Stimulated activated CD4-positive, alpha-beta T cell treated with anti-CD3 and anti-CD28 coated beads, Interleukin-1b, Interleukin-23, amount 100 ng/mL, for 1 hour (primary cell): ENCODE measurements at places on chromosomes 5 and 9.

- DNase-seq = no peak
Measured at GRCh38 chr5:169050146-169050571, 250.8 kb downstream of the SLIT3 start.

DNA sequence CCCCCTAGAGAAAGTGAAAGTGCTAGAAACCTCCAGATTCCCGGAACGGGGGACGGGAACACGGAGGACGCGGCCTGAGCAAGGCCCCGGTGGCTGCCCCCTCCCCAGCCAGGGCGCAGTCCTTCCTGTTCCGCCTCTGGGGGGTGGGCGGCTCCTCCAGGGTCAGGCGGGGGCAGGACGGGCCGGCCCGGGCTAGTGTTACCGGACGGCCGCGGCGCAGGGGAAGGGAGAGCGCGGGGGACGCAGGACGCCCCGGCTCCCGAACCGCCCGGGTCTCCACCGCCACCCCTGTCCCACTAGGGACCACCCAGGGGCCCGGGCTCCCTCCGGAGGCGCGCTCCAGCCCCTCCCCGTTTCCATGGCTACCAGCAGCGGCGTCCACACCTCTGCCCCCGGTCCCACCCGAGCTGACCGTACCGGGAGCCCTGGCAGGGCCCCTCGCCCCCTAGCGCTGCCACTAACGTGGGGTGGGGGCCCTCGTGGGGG is 579 bp downstream of the SLC12A7 start:
- DNase-seq = no peak

DNA sequence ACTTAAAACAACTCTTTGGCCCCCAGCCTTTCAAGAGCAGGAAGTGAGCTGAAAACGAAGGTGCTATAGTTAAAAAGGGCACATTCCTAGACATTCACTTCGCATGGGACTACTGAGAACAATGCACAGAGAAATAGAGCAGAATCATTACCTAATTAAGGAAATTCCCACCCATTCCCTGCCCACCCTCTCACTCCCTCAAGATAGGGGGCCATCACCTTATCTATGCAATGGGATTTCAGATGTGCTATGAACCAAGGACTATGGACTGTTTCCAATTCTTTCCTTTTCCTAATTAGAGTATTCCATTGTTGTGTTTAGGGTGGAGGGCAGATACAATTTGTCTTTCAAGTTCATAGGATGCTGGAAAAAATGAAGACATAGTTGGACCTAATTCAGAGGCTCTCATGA is 476.8 kb downstream of the CETN3 start:
- DNase-seq = no peak

GRCh38 chr9:69018737-69019136 is 4.8 kb upstream of the PRKACG start:
- DNase-seq = no peak

GRCh38 chr9:84807870-84808390 is 138.4 kb downstream of the NTRK2 start:
- DNase-seq = no peak

DNA sequence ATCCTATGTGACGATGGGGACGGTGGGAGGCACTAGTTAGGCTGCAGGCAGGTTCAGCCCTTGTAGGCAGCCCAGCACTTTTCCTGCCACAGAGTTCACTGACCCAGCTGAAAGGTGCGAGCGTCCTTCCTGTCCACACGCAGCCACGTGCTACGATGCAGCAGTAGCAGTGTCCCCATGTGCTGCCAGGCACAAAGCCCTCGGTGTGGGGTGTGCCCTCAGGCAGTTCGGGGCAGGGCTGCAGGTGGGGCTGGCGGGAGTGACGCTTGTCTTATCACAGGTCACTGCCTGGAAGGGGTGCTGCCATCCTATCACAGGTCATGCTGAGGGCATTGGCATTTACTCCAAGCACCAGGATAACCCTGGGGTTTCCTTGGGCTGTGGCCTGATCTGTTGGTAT is 46.8 kb upstream of the CLPTM1L start:
- DNase-seq = no peak

DNA sequence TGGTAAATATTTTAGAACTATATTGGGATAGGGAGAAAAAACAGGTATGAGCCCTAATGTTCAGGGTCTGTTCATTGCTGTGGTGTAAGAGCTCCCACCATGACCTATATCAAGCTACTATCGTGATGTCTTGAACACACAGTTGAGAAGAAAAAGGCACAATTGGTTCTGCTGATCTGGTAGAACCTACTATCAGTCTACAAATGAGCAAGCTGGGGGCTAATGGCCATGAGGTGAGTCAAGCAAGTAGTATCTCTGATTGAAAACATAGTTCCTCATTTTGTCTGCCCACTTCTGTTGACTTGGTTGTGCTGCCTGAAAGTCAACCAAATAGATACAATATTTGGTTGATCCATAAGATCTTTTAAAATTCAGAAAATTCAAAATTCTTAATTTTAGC is 1026.3 kb downstream of the CDH12 start:
- no peak for DNase-seq

GRCh38 chr5:158060212-158060611 is 201.3 kb upstream of the CLINT1 start:
- no peak for DNase-seq

DNA sequence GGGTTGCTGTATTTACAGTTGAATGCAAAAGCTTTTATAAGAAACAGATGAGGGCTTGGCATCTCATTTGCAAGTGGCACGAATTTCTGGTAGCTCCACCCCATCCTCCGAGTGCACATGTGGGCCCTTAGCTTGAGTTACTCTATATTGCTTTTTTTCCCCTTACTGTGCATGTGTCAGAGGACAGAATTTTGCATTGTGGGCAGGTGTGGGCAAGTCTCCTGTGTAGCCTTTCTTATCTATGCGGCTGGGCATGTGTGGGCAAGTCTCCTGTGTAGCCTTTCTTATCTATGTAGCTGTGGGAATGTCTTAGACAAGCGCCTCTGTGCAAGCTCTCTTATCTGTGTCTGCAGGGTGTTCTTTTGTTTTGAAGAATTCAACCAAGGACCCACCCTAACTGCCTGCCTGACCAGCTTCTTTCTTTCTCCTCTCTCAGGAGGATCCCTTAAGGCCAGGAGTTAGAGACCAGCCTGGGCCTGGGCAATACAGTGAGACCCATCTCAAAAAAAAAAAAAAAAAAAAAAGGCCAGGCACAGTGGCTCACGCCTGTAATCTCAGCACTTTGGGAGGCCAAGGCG is 34.1 kb upstream of the SIL1 start:
- DNase-seq = no peak

DNA sequence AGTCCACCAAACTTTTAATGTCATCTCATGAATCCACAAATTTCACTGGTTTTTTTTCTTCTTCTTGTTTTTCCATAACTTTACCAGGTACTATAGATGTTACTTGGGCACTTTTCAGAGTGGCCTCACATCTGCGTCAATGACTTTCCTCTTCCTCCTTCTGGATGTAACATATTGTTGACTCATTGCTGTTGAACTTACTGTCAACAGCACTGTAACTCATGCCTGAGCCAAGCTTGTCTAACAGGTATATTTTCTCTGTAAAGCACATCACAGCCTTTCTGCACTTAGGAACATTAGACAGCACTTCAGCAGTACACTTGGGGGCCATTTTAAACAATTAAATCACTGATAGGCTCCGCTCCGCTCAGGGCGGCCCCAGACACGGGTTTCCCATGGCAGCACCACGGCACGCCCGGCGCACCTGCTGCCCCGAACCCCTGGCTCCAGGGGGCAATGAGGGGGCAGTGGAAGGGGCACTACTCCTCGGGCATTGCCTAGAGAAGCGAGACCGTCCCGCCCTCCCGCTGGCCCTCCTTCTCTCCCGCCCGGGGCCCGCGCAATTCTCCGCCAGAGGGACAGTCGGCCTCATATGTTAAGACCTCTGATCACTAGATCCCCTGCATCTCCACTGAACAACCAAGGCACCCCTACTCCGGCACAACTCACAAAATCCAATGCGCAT is 41.9 kb upstream of the SPATA31C2 start:
- no peak for DNase-seq

- no peak for DNase-seq
Measured at GRCh38 chr5:80302636-80303035, 17.2 kb upstream of the SPZ1 start.

DNA sequence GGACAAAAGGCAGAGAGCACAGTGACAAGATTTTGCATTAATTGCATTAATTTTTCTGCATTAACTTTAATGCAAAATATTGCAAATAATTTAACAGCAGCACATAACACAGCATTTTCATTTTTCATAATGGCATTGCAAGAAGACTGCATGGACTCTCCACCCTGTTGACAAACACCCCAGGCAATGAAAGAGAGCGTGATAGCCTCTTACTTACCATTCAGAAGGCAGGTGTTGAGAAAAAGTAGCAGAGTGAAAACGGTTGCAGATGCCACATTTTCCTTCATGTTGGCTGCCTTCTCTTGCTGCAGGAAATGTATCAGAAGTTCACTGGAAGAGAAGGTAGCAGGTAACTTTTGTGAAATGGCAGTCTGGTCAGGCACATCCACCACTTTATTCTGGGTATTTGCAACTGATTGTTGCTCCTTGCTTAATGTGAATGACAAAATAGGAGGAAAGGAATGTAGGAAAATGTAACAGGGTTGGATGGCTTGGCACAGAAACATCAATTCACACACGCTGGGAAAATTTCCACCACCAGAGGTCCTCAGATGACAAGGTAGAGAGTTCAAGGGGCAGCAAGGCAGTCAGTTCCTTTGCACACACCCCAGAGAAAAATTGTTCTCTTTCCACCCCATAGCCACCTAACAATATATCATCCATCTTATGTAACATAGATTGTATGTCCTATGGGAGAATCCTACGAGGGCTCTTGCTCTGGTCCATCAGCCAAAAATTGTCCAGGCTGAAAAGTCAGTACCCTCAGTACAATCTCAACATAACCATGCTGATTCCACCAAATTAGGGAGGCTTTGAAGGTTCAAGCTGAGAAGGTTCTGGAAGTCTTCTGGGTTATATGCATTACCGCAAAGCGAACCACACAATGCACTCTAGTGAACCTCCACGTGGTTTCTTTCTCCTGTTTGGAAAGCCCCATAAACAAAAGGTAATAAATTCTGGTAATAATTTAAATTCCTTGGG is 41.9 kb upstream of the AGXT2 start:
- peak; percentile 11 for DNase-seq

GRCh38 chr5:74766418-74766848 is 484 bp downstream of the GFM2 start:
- no peak for DNase-seq

DNA sequence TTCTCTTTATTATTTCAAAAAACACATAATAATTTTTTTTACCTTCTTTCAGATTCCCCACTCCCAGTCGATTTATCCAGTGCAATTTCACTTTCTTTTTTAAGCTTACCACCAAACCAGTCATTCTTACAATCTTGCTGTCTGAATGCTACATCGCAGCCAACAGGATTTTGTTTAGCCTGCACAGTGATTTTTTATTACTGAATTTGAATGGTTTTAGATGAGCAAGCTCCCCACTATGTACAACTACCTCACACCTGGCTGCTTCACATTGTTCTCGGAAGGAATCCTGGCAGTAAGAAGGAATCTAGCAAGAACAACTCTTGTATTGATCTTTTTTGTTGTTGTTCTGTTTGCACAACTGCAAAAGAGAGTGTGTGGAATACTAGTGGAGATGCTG is 668.1 kb upstream of the WWC1 start:
- no peak for DNase-seq

DNA sequence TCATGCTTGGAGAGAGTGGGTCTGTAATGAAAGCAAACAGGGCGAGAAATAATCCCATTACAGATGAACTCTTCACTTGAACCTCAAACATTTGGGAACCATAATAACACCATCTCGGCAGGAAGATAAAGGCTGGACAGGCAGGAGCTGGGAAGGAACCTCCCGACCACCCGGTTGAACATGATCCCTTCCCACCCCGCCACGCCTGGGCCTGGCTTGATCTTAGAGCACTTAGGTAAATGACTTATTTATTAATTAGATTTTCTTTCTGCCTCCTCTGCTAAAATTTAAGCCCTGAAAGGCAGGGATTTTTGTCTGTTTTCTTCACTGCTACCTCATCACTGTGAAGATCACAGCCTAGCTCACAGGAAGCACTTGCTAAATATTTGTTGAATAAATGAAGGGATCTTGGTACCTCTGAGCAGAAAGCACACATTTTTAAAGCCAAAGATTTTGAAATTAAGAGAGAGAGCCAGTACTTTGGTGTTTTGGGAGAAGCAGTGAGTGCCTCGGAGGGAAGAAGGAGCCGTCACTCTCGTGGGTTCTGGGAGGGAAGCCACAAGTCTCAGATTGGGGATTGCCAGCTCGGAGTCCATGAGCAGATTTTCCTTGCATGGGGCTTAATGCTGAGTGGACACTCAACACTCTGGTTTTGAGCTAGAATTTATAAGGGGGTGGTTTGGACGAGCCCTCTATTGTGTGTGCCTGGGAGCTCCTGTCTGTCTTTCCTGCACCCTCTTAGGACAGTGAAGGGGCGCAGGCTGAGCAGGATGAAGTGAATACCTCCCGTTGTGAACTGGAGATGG is 133.3 kb downstream of the MACROH2A1 start:
- DNase-seq = no peak

- DNase-seq = no peak
Measured at GRCh38 chr9:6639622-6640021, 5.9 kb downstream of the GLDC start.

- DNase-seq = no peak
Measured at GRCh38 chr5:101838435-101838834, 457.6 kb downstream of the SLCO4C1 start.

GRCh38 chr9:118038713-118039112 is 334.5 kb downstream of the TLR4 start:
- no peak for DNase-seq

DNA sequence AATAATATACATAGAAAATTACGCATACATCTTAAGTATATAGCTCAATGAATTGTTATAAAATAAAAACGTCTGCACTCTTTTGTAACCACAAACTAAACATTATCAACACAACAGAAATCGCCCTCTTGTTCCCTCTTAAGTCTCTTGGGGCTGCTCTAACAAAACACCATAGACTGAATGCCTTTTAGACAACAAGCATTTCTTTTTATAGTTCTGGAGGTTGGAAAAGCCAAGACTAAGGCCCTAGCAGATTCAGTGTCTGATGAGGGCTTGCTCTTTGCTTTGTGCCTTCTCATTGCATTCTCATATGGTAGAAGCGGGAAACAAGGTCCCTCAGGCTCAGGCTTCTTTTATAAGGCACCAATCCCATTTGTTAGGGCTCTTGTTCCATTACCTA is 4.9 kb upstream of the IFNB1 start:
- DNase-seq = no peak

DNA sequence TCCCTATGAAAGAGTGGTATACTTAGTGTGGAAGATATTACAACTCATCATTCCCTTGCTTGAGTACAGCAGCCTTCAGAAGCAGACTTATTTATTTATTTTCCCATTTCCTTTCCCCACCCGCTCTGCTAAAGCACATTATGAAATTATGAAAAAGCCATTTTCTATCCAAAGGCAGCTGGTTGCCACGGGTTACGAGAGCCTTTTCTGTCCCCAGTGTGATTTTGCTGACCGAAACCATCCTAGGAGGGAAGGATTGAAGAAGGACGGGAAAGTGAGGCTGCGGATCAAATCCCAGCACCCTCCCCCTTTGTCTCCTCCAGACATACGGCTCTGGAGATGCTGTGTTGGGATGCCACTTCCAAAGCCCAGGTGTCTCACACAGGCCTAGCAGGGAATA is 246.9 kb downstream of the TLR4 start:
- no peak for DNase-seq
